NCI-H2029 treated with DMSO at 0.1 percent for 48 hours (cell line): ENCODE measurements at places on chromosomes 2 and 18.
A peak's percentile ranks its signal among the peaks of the same experiment; 100 is the strongest.

DNA sequence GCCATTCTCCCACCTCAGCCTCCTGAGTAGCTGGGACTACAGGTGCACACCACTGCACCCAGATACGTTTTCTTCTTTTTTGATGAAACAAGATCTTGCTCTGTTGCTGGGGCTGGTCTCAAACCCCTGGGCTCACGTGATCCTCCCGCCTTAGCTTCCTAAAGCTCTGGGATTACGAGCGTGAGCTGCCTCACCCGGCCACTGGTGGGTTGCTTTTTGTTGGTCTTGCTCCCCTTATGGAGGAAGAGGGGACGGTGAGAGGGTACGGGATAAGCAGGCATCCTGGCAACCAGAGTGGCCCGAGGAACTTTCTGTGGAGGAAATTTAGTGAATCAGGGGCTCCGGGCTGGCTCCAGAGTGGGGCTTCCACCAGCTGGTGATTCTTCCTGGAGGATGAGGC is 222.3 kb downstream of the HDAC4 start:
- DNase-seq, result no peak

DNA sequence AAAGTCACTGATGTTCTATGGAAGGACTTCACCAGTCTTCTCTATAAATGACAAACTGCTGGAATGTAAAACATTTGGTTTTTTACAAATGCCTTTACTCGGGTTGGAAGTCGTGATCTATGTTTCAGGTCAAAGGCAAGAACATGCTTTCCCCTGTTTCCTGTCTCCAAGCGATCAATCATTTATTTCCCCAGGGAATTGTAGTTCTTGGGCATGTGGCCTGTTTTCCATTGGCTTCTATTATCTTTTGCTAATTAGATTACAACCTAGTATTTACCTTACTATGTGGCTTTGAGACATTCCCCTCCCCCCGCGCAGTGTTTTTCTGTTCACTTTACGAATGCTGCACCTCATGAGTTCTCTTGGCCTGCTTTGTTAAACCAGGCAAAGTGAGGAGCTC is 684.2 kb downstream of the EPHA4 start:
- DNase-seq, result no peak

DNA sequence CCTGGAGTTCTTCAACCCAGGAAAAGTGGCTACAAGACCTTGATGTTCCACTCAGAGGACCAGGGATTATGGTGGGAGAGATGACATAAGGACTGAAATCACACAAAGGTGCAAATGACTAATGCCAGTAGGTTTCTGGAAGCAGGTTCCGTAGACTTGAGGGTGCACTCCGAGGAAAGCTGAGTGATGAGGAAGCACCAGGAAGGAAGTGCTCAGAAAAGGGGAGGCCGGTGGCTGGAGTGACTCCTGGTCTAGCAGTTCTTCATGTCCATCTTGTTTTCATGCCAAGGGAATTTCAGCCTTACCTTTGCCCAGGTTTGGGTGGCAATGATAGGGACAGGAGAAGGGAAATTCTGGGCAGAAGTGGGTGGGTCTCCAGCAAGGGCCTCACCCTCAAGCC is 74.5 kb downstream of the TMEM17 start:
- DNase-seq, result no peak

DNA sequence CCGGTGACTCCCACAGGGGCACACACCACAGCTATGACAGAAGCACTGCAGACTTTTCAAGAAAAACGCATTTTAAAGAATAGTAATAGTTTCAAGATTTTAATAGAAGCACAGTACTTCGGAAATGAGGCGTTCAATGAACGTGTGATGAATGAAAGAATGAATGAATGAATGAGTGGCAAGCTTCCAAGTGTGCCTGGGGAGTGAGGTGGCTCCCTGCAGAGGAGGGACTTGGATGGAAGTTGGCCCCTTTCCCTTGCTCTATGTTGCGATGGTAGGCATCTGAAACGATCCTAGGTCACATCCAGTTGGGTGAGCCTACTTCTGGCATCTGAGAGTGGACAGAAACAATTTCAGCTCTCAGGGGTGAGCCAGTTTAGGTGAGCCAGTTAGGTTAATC is 65.6 kb downstream of the NCKAP5 start:
- DNase-seq, result no peak

DNA sequence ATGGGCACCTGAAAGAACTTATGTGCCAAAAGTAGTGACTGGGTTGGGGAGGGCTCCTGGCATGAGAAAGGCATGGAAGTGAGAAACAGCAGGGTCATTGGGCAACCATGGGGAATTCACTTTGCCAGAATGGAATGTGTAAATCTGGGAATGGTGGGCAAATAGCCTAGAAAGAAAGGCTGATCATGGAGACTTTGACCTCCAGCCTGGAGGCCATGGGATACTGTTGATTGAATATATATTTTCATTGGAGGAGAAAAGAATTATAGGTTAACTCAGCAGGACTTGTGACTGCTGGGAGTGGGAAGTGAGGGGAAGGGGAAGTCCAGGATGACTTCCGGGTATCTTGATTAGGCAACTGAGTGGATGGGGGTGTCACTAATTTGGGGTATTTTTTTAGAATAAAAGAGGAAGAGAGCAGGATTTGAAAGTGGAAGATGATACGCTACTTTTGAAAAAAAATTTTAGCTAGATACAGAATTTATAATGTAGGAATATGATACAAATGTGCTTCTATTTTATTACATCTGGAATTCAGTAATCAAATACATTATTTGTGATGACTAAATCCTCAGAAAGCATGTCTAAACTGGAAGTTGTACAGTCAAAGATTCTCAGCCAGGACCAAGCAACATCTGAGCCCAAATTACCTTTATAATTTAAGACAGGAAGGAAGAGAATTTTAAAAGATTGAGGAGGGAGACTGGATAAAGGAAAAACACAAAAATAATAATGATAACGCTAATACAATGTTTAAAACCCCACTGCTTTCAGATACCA is 116.2 kb downstream of the GATA6 start:
- DNase-seq, result no peak

DNA sequence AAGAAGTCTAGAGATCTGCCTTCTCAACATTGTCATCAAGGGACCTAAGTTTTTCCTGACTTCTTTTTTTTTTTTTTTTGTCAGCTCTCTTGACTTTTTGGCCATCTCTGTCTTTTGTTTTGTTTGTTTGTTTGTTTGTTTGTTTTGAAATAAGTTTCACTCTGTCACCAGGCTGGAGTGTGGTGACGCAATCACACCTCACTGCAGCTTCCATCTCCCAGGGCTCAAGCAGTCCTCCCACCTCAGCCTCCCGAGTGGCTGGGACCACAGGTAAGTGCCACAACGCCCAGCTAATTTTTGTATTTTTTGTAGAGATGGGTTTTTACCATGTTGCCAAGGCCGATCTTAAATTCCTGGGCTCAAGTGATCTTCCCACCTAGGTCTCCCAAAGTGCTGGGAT is 5.6 kb upstream of the PUS10 start:
- DNase-seq, result no peak

- DNase-seq, result peak; percentile 52
Measured at GRCh38 chr2:133270550-133270949, 297.7 kb downstream of the NCKAP5 start.

DNA sequence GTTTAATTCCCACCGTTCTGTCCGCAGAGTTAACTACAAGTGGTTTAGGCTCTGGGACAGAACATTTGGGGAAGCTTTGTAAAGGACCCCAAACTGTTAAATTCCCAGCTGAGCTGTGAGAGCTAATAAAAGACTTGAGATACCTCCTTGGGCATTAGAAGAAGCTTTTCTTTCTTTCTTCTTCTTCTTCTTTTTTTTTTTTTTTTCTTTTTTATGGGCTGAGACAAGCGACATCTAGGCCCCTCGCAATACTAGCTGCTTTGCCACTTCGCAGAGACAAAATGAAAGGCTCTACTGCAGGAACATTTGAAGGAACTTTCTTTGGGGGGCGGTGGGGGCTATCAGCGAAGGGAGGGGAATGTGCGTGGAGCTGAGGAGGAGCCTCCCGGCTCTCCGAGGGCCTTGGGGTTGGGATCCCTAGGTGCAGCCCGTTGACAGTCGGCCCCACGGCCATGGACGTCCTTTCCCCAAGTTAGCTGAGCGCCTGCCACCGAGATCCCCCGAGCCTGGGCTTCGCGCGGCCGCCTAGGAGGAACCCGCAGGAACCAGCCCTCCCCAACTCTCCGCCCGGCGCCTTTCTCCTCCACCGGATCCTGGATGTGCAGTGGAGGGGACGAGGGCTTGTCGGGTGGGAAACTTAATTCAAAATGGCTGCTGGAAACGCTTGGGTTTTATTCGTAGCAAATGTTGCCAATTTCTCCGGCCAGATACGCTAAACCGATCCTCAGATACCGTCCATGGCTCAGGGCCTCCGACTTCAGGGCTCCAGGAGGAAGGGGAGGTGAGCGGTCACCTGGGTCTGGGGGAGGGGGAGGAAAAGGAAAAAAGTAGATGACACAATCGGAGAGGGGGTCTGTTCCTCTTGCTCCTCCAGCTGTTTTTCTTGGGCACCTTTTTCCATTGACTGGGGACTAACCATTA is 4.2 kb downstream of the MEIS1 start:
- DNase-seq, result no peak

GRCh38 chr2:150389447-150389846 is 98.0 kb downstream of the RND3 start:
- DNase-seq, result no peak

DNA sequence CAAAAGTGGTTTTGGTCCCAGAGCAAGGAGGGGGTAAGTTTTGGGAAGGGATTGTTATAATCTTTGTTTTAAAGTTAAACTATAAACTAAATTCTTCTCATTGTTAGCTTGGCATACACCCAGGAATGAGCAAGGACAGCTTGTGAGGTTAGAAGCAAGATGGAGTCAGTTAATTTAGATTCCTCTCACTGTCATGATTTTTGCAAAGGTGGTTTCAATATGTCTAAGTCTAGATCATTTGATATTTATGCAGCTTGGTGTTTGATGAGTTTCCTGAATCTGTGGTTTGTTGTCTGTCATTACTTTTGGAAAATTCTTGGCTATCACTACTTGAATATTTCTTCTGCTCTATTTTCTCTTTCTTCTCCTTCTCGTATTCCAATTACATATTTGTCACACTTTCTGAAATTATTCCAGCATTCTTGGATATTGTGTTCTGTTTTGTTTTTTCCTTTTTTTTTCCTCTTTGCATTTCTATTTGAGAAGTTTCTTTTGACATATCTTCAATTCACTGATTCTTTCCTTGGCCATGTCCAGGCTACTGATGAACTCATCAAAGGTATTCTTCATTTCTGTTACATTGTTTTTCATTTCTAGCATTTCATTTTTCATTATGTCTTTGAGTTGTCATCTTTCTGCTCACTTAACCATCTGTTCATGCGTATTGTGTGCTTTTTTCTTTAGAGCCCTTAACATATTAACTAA is 5.1 kb downstream of the SP140 start:
- DNase-seq, result no peak

- no peak for DNase-seq
Measured at GRCh38 chr18:68972176-68972575, 174.3 kb downstream of the CCDC102B start.

DNA sequence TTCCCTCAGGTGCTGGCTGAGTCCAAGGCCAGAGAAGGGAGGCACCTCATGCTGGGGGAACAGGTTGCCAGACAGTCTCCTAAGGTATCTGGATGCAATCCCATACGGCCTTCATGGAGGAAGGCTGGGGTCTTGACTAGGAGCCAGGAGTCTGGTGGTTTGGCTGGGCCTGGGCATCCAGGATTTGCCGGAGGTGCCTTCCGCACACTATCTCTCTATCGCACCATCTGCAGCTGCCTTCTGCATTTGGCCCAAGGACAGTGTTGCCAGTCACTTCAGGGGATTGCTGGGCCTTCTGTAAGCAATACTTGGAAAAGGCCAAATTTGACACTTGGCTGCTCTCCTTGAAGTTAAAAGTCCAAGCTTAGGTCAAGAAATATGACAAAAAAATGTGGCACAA is 327.2 kb downstream of the EN1 start:
- no peak for DNase-seq

GRCh38 chr18:33696332-33697162 is 118.5 kb downstream of the ASXL3 start:
- DNase-seq, result no peak

GRCh38 chr18:72261590-72261989 is 282.6 kb downstream of the CBLN2 start:
- no peak for DNase-seq

DNA sequence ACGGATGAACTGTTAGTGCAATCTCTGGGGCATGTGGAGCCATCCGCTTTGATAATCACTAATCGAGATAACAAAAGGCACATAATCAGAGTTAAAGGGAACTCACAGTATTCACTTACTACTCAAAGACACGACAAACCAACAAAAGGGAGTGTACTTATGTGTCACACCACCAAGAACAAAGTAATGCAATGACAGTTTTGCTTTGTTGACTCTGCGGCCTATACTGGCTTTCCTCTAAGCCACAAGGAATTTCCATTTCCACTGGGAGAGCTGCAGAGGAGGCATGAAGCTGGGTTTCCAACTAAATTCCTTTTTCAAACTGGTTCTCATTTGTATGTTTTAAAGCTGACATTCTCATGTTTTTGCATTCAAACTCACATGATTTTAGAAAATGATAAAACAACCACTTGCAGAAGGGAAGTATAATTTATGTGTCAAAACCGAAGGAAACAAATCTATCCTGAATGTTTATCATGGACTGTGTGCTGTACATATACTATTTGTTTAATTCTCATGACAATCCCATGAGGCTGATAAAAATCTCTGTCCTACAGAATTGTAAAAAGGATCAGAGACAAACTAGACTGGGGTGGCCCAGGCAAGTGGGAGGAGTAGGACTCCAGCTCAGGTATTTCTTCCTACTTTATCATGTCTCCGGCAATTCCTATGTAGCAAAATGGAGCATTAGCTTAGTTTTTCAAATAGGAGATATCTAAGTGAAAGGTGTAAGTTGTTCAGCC is 149.6 kb upstream of the SMAD7 start:
- no peak for DNase-seq

DNA sequence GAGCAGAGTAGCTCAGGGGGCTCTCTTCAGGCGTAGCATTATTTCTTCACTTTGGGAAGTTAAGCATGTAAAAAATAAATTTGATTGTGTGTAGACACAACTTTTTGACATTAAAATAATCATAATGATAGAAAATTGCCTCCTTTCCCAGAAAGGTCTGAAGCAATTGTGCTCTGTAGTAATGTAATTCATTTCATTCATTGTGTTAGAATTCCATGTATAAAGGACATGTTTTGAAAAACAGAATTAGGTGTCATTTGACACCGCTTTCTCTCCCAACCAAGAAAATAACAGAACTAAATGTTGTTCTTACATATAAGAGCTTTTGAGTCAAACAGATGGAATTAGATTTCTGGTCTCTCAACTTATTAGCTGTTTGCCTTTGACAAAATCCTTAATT is 1064.2 kb upstream of the FAM98A start:
- DNase-seq, result no peak

DNA sequence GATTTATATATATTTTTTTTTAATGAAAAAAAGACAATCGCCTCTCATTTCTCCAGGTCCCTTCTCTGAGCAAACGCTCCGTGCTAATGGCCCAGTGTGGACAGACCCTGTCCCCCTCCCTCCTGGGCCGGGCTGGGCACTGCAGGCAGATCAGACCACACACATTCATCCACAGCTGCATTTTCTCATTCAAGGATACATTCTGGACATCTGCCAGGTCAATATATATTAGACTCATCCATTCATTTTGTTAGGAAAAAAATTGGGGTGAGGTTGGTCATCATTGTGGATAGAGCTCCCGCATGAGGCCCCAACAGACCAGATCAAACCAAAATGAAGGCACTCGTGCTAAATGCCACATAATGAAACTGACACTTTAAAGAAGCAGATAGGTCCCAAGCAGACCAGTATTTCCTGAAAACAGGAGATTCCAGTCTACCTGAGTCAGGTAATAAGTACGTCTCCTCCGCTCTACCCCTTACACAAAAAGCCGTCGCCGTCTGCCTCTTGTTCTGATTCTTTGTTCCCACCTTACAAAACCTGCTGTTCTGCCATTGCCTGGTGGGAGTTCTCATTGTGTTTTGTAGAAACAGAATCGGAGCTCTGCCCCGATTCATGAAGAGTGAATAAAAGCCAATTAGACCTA is 15.4 kb upstream of the OTOS start:
- DNase-seq, result no peak
